Liver (tissue), 10 donors: ENCODE measurements at places on chromosomes 1 and 21. TPM values are rescaled to one million over a fixed set of nuclear protein-coding genes. Genes with fewer than 3 reads are reported as not detected.
A peak's percentile ranks its signal among the peaks of the same experiment; 100 is the strongest.

The KCNA2 gene
- 0.08 TPM for total RNA-seq

DNA sequence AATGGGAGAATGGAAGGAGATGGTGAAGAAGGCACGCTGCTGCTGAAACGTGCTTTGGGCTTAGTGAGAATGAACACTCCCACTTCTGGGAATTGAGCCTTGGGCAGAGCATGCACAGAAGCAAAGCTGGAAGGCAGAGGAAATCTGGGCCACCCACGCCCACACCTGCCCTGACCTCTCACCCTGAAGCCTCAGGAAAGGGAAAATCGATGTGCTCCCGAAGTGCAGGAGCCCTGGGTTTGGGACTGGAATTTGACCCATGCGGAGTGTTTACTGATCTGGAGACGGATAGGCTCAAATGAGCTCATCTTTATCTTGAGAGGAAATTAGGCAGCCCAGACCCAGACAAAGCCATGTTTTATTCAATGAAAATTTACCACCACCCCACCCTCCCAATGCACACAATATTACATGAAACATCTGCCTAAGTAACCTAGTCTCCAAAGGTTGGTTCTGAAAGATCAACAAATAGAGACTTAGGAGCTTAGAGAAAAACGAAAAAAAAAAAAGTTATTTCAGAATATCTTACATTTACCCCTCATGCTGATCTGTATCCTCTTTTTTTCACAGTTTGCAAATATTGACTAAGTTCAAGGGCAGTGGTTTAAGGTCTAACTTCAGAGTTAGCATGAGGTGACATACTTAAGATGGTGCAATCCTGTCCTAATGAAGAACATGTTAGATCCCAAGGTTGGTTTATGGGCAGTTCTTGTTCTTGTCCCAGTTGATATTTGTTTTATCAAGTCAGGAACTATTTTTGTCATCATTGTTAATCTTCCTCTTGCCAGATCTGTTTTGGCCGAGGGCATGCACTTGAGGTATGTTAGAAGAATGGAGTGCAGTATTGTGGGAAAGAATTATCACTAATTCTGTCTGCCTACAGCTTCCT, 63.0 kb downstream of the PROX1 start:
- peak overlapping the region; percentile 60 for H3K27ac ChIP-seq
- peak; percentile 45 for DNase-seq
- no peak overlapping the region for H3K4me3 ChIP-seq
- H3K4me1 ChIP-seq = peaks cover 31% of the 10 kb centered on the region

DNA sequence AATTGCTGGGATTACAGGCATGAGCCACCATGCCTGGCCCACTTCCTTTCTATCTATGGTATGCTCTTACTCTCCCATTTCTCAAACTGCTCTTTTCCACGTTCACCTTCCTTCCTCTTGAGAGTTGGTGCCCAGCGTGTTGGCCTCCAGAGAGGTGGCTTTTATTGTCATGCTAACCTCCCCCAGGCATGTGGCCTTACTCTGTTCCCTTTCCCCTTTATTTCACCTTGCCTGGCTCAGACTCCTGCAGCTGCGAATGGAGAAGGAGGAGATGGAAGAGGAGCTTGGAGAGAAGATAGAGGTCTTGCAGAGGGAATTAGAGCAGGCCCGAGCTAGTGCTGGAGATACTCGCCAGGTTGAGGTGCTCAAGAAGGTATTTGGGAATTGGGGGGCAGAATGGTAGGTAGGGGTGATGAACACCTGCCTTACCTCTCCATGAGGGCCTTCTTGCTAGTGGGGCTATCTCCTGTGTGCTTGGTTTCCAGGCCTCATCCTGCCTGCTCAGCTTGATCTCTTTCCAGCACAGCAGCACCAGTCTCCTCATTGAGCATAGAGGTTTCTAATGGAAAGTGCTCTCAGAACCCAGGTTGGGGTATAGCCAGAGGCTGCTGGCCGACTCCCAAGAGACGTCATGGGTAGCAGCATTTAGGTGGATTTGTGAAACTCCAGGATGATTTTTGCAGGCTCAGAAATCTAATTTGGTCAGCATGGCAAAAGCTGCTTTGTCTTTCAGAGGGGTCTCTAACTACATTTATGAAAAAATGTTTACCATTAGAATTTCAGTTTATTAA, 13.2 kb upstream of the TUFT1 start:
- H3K36me3 ChIP-seq = peaks cover 14% of the 10 kb centered on the region
- H3K27me3 ChIP-seq = no peaks in the 10 kb centered on the region
- H3K27ac ChIP-seq = no peak overlapping the region
- DNase-seq = no peak
- no peaks in the 10 kb centered on the region for H3K4me1 ChIP-seq
- no peak overlapping the region for H3K4me3 ChIP-seq

The ADORA3 gene
- total RNA-seq = 2.3 TPM

DNA sequence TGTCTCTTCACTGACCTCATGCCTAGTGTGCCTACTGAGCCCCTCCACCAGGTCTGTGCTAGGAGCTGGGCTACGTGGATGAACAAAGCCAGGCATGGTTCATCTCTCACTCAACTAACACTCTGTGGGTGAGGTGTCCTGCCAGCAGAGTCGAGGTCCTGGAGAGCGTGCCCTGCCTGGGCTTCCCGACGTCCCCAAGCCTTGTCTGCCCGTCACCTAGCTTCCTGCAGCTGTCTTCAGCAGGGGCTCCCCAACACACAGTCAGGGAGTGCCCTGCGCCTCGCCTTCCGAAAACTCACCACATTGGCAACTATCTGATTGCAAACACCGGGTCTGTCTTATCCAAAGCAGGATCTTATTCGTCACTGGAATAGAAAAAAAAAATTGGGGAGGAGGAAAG, 167.5 kb upstream of the ZC3H12A start:
- peaks cover 3% of the 10 kb centered on the region for H3K27me3 ChIP-seq

DNA sequence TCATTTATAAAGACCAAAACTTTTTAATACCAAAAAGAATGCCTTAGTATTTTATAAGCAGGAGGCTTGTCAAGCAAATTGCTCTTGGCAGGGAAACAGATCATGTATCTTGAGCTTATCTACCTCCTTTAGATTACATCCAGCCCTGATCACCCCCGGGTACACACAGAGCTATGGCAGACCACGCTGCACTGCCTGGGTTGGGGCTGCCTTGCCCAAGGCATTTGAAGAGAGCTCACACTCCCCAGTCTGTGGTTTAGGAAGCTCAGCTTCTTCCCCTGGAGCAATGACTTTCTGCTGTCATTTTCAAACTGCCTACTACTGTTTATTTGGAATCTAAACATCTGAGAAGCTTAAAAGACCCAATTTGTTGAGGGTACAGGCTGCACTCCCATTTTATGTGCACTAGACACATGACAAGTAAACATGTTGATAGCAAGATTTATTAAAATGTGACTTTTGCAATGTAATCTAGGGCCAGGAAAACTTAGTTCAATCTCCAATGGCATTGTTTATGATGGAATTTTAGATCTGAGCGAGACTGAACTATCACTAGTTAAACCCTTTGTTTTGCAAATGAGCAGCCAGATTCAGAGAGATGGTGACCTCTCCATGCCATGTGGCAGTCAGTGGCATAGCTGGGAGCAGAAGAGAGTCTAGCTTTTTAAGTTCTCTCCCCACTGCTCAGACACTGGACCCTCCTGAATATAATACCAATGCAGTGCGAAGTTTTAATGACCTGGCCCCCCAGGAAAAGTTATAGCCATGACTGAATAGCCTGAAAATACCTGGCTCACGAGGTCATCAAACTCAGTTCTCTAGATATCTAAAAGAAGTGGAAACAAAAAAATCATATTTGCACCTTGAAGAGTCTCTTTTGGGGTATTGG, 214.9 kb downstream of the HLX start:
- H3K36me3 ChIP-seq = no peaks in the 10 kb centered on the region
- no peak overlapping the region for H3K27ac ChIP-seq
- no peaks in the 10 kb centered on the region for H3K27me3 ChIP-seq
- no peak overlapping the region for H3K4me3 ChIP-seq

The STX12 gene
- 23.3 TPM for total RNA-seq
